ENCODE measurements at places on chromosomes 16 and 17.

DNA sequence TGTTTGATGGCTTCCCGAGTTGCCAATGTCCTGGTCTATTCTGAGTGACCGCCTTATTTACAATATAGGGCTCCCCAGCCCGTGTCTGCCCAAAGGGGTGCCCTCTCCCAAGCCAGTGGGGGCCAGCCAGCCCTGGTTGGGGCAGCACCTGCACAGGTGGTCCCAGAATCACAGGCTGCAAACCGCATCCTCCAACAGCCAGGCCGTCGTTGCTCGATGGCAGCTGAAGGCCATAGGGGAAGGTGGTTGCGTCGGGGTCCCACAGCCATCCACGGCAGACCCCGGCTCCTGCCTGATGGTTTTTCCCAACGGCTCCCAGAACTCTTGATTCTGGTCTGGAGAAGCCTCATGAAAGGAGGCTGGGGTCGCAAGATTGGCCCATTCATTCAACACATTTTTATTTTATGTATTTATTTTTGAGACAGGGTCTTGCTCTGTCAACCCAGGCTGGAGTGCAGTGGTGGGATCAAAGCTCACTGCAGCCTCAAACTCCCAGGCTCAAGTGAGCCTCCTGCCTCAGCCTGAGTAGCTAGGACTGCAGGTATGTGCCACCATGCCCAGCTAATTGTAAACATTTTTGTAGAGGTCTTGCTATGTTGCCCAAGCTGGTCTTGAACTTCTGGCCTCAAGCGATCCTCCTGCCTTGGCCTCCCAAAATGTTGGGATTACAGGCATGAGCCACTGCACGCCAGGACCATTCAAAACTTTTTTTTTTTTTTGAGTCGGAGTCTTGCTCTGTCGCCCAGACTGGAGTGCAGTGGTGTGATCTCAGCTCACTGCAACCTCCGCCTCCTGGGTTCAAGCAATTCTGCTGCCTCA lies 79.0 kb upstream of the TOB1 start:
- no peak for DNase-seq

- no peak for DNase-seq
Observed at GRCh38 chr17:67035131-67036083, 8.9 kb upstream of the CACNG1 start.

DNA sequence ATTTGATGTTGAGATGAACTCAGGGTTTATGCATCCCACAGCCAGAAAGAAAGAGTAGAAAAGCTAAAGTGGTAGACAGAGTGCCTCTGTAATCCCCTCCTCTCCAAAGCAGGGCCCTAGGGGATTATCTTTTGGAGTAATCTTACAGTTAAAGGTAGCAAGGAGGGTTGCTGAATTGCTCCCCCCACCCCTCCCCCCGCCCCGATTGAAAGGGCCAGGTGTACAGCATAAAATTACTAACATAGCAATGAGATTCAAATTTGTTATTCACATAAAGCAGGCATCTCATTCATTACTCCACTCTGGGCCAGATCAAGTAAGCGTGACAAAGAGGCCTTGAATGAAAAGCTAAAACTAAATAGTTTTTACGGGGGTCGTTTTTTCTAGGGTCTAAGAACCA lies 72.7 kb downstream of the STH start:
- no peak for DNase-seq

DNA sequence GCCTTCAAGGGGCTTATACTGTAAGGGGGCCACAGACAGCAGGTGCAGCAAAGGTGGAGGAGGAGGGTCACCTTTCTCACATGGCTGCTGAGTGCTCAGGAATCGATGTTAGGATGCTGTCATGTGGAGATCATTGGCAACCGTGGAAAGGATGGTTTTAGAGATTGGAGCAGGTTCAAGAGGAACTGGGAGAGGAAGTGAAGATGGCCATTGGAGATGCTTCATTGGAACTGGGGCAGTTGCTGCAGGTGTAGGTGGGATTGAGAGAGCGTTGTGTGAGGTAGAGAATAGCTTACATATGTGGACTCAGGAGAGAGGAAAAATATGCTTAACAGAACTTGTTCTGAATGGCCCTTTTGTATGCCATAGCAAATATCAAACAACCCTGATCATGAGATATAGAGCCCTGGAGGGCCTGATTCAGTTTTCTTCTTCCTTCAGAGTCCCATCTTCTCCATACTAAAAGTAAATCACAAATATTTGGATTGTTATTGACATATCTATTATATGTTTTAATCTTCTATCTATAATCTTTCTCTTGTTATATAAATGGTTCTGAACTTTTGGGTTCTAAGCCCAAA lies 40.8 kb downstream of the LDHD start:
- DNase-seq = no peak

- no peak for DNase-seq
Observed at GRCh38 chr16:66801320-66802105, at the start of gene TERB1. TERB1 (minus strand) TSS chr16:66801584; CDS start chr16:66796798, 4,786 bp downstream.
